ENCODE measurements at places on chromosomes 1 and 21. TPM values are rescaled to one million over a fixed set of nuclear protein-coding genes. Genes with fewer than 3 reads are reported as not detected.

The MYOG gene
- not detected for total RNA-seq

DNA sequence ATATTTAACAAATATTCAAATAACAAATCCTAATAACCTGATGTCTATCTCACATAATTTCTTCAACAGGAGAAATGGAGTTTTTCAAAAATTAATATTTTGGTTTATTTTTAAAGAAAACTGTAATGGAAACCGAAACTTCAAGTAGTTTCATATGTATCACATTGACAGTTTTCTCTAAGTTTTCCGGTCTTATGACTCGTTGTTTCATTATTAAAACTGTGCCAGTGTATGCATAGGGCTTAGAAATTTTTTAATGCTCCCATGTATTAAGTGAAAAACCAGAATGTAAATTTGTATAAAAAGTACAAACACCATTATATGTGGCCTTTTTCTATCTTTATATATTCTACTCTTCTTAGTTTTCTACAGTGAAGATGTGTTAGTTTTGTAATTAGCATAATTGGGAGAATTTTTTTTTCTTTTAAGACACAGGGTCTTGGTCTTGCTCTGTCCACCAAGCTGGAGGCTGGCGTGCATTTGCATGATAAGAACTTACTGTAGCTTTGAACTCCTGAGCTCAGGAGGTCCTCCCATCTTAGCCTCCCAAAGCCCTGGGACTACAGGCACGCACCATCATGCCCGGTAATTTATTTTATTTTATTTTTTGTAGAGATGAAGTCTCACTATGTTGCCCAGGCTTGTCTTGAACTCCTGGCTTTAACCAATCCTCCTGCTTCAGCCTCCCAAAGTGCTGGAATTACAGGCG lies 43.9 kb upstream of the SAMSN1 start:
- H3K36me3 ChIP-seq, result no peaks in the 10 kb centered on the region
- H3K4me3 ChIP-seq, result no peak overlapping the region
- no peak overlapping the region for H3K27ac ChIP-seq
- DNase-seq, result no peak
- no peaks in the 10 kb centered on the region for H3K27me3 ChIP-seq

DNA sequence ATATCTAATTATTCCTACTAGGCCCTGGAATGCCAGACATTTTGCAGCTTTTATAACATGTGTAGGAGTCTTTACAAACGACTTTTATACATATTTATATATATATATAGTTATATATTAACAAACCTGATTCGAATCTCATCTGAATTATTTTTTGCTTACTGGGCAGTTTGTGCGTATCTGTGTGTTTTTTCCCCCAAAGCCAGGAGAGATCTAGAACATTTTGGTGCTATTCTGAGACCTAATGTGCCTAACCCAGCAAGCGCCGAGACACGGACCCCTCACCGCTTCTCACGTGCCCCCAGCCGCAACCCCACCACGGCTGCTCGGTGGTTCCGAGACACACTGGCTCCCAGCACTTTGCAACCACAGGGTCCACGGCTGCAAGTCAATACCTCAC lies 54.8 kb downstream of the CASZ1 start:
- H3K27me3 ChIP-seq, result no peaks in the 10 kb centered on the region
- H3K27ac ChIP-seq, result no peak overlapping the region
- no peak for DNase-seq
- no peaks in the 10 kb centered on the region for H3K4me1 ChIP-seq
- H3K36me3 ChIP-seq, result no peaks in the 10 kb centered on the region

- no peaks in the 10 kb centered on the region for H3K36me3 ChIP-seq
- H3K27me3 ChIP-seq, result no peaks in the 10 kb centered on the region
- no peak overlapping the region for H3K27ac ChIP-seq
Measured at GRCh38 chr1:16050328-16050727, 6.7 kb downstream of the CLCNKB start.

DNA sequence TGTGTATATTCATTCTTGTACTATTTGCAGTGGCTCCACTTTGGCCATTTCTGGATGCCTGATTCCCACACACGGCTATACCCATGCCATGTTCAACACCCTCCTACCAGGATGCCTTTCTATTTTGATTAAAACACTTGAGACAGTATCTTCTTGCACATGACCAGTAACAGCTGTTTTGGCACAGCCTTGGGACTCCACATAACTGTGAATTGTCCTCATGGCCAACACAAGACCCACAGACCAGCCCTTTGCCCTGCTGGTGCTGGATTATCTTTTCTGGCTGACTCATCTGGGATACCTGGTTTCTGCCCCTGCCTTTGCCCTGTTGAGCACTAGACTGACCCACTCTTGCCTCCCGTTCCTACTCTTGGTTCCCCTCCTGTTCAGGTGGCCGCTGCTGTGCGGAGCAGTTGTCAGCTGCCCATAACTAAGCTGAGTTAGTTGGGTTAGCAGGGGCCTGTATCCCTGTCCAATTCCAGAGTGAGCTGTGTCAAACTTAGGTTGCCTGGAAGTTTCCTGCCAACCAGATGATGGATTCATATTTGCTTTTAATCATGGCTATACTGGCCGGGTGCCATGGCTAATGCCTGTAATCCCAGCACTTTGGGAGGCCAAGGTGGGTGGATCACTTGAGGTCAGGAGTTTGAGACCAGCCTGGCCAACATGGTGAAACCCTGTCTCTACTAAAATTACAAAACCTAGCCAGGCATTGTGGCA lies 10.8 kb upstream of the EYA3 start:
- no peaks in the 10 kb centered on the region for H3K27me3 ChIP-seq
- no peak for DNase-seq
- H3K27ac ChIP-seq, result no peak overlapping the region
- no peak overlapping the region for H3K4me3 ChIP-seq

GRCh38 chr1:19481826-19482398 lies 3.4 kb downstream of the CAPZB start:
- no peaks in the 10 kb centered on the region for H3K27me3 ChIP-seq
- no peak overlapping the region for H3K4me3 ChIP-seq
- H3K27ac ChIP-seq, result no peak overlapping the region

DNA sequence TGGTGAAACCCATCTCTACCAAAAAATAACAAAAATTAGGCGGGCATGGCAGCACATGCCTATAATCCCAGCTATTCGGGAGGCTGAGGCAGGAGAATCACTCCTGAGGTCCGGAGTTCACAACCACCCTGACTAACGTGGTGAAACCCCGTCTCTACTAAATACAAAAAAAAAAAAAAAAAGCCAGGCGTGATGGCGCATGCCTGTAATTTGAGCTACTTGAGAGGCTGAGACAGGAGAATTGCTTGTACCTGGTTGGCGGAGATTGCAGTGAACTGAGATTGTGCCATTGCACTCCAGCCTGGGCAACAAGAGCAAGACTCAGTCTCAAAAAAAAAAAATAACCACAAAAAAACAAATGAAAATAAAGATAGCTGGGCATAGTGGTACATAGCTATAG lies 42.3 kb downstream of the CC2D1B start:
- DNase-seq, result no peak
- no peaks in the 10 kb centered on the region for H3K36me3 ChIP-seq
- H3K4me1 ChIP-seq, result no peaks in the 10 kb centered on the region

The OR2T5 gene
- not detected for total RNA-seq

Measured in right lobe of liver (tissue), 6 donors.